ENCODE measurements at places on chromosomes 11 and 22. TPM values are rescaled to one million over a fixed set of nuclear protein-coding genes. Genes with fewer than 3 reads are reported as not detected.

DNA sequence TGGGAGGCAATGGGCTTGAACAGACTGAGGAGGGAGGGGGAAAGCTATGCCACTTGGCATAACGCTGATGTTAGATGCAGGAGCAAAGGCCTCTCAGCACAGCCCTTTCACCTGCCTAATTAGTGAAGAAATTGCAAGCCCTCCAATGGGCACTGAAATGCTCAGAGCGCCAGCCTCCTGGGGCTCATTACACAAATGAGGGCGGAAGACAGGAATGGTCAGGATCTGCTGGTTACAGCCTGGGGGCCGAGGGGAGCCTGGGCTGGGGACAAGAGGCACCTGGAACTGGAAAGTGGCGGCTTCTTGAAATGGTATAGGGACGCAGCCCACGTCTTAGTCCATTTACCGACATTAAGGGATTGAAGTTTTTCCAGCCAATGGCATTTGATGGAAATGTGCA, 50.2 kb upstream of the PLET1 start:
- no peak overlapping the region for H3K27ac ChIP-seq
- no peaks in the 10 kb centered on the region for H3K36me3 ChIP-seq
- no peak overlapping the region for H3K4me3 ChIP-seq

DNA sequence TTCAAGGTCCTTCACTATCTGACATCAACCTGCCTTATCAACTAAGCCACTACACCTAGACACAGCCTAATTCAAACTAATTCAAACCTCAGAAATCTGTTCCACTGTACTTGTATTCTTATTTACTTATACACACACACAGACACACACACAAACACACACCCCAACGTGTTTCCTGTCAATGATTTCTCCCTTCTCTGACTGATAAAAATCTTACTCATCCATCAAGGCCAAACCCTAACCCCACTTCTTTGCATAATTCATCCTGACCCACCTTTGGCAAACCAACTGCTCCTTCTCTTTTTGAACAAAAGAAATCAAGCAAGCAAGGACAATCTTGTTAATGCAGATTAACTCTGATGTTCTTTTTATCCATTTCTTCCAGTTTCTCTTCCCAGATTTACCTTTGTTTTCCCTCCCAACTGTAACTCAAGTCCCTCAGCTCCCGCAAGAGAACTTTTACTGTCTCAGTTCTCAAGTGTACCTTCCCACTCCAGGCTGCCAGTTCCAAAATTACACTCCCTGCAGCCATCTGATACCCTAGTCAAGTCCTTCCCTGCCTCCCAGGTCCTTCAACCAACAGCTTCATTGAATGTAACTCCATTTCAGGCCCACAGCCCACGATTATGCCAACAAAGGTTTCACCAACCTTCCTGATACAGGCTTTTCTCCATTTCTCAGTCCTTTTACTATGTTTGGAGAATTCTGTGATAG, 78.3 kb downstream of the PAK1 start:
- peaks cover 5% of the 10 kb centered on the region for H3K4me1 ChIP-seq
- no peaks in the 10 kb centered on the region for H3K36me3 ChIP-seq
- no peak overlapping the region for H3K27ac ChIP-seq

DNA sequence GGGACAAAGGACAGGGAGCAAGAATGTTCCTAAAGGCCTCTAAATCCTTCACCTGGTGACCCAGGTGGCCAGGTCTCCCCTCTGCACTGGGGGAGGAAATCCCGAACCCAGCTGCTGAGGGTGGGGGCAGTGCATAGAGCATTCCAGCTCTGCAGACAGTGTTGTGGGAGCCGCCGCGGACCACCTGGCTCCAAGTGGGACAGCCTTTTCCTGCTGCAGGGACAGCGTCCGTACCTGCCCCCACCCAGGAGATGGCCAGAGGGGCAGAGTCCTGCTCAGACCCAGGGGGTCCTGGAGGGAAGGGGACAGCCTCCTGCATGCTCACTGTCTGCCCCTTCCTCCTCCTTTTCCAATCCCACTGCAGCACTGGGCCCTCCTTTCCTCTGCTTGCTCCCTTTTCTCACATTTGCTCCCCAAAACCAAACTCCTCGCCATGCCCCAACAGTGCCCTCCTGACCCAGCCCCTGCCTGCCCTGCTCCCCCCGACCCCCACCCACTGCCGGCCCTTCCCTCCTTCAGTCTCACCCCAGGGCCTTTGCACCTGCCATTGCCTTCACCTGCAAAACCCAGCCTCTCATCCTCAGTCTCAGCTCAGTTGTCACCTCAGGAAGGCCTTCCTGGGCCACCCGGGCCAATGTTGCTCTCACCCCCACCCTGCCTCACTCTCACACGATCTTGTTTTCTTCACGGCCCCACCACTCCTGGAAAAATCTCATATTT, 12.8 kb downstream of the PNPLA5 start:
- DNase-seq: no peak
- H3K4me3 ChIP-seq: no peak overlapping the region
- peaks cover 4% of the 10 kb centered on the region for H3K4me1 ChIP-seq
- H3K27ac ChIP-seq: peak overlapping the region; percentile 50
- H3K27me3 ChIP-seq: no peaks in the 10 kb centered on the region

- no peaks in the 10 kb centered on the region for H3K27me3 ChIP-seq
- H3K4me3 ChIP-seq: peak overlapping the region; percentile 49
- H3K27ac ChIP-seq: peak overlapping the region; percentile 57
- no peaks in the 10 kb centered on the region for H3K36me3 ChIP-seq
These were observed 718 bp downstream of the FADS2 start for GRCh38 chr11:61828629-61829407.

- H3K36me3 ChIP-seq: no peaks in the 10 kb centered on the region
- no peak overlapping the region for H3K27ac ChIP-seq
- H3K27me3 ChIP-seq: no peaks in the 10 kb centered on the region
- no peak overlapping the region for H3K4me3 ChIP-seq
These were observed 92.9 kb downstream of the PDHX start for GRCh38 chr11:35009191-35009943.

DNA sequence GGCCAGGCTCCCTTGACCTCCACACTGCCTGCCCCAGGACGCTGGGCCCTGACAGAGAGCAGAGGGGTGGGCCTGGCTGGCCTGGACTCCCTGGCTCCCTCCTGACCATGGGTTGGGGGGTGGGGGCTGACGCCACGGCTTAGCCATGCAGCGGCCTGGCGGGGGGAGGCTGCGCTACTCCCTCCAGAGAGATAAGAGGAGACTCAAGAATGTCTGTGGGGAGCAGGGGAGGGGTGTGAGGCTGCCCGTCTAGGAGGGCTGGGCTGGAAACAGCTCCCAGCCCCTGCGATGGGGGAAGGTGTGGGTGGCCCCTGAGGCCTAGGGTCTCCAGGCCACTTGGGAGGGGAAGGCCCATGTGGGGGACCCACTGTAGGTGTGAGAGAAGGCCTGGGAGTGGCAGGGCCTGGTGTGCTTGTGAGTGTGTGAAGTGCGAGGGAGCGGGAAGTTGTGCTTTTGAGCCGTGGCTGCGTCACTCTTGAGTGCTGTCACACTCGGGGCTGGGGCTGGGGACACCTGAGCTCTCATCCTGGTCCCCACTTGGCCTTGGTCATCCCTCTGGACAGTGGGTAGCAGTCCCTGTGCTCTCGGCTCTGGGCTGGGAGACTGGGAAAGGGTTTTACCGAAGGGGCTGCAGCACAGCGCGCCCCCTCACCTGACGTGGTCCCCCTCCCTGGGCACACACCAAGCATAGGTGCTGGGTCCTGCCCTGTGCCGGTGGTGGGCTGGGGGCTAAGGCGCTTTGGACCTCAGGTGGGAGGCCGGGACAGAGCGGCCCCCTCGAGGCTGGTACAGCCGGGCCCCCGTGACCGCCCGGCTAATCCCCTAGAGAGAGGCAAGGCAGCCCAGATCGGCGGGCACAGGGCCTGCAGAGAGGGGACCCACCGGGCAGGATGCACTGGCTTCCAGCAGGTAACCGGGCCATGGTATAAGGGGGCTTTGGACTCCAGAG, 2.4 kb downstream of the MYRF start:
- H3K4me1 ChIP-seq: peaks cover 7% of the 10 kb centered on the region
- H3K27ac ChIP-seq: peak overlapping the region; percentile 11
- H3K27me3 ChIP-seq: no peaks in the 10 kb centered on the region
- peak overlapping the region; percentile 22 for H3K4me3 ChIP-seq

- H3K27me3 ChIP-seq: no peaks in the 10 kb centered on the region
- no peaks in the 10 kb centered on the region for H3K36me3 ChIP-seq
- no peak for DNase-seq
- H3K4me1 ChIP-seq: no peaks in the 10 kb centered on the region
- no peak overlapping the region for H3K27ac ChIP-seq
- H3K4me3 ChIP-seq: no peak overlapping the region
These were observed 1373.1 kb downstream of the TBC1D22A start for GRCh38 chr22:48135592-48135991.

- DNase-seq: no peak
- H3K27ac ChIP-seq: no peak overlapping the region
- H3K4me1 ChIP-seq: peaks cover 31% of the 10 kb centered on the region
- H3K4me3 ChIP-seq: no peak overlapping the region
- H3K27me3 ChIP-seq: no peaks in the 10 kb centered on the region
- H3K36me3 ChIP-seq: no peaks in the 10 kb centered on the region
These were observed 7.5 kb downstream of the KREMEN1 start for GRCh38 chr22:29080106-29080975.

DNA sequence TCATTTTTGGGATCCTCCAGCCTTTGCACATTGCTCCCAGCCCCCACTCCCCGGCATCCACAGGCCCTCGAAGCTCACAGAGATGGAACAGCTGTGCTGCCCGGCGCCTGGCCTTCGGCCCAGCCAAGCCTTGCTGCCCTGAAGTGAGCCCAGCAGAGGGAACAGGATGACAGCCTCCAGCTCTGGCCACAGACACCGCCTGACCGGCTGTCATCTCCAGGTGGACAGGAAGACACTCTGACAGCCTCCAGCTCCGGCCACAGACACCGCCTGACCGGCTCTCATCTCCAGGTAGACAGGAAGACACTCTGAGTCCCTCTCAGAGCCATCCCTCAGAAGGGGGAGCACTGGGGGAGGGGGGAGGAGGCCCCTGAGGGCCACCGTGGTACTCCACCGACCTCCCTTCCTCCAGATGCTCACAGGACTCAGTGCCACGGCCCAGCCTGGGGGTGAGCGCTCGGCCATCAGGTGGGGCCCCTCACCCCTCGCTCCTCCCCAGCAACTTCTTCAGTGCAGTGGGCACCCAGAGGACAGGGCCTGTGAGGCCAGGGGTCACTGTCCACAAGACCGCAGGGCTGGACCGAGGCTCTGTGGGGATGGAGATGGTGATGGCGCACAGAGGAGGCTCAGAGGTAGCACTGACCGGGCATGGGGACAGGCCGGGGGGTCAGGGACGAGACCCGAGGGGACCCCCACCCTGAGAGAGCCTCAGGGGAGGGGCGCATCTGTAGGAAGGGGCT, 58.6 kb downstream of the BRD1 start:
- peaks cover 27% of the 10 kb centered on the region for H3K4me1 ChIP-seq
- H3K36me3 ChIP-seq: no peaks in the 10 kb centered on the region
- no peaks in the 10 kb centered on the region for H3K27me3 ChIP-seq
- peak; percentile 60 for DNase-seq
- H3K27ac ChIP-seq: no peak overlapping the region

DNA sequence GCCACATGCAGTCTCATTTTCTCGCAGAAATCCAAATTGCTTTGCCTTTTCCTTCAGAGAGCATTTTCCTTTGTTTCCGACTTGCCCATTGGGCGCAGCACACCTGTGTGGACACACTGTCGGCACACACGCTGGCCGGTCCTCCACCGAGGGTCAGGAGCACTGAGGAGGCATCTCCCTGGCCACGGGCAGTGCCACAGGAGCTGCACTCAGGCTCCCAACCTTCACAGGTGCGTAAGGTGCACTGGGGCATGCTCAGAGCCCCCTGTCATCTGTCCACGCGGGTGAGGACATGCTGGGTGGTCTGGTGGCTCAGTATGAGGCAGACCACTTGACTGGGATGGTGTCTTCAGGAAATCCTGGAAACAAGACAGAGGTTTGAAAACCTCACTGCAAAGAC, 779.1 kb downstream of the BRD1 start:
- no peak overlapping the region for H3K27ac ChIP-seq
- no peaks in the 10 kb centered on the region for H3K27me3 ChIP-seq
- H3K4me1 ChIP-seq: no peaks in the 10 kb centered on the region
- H3K36me3 ChIP-seq: no peaks in the 10 kb centered on the region

DNA sequence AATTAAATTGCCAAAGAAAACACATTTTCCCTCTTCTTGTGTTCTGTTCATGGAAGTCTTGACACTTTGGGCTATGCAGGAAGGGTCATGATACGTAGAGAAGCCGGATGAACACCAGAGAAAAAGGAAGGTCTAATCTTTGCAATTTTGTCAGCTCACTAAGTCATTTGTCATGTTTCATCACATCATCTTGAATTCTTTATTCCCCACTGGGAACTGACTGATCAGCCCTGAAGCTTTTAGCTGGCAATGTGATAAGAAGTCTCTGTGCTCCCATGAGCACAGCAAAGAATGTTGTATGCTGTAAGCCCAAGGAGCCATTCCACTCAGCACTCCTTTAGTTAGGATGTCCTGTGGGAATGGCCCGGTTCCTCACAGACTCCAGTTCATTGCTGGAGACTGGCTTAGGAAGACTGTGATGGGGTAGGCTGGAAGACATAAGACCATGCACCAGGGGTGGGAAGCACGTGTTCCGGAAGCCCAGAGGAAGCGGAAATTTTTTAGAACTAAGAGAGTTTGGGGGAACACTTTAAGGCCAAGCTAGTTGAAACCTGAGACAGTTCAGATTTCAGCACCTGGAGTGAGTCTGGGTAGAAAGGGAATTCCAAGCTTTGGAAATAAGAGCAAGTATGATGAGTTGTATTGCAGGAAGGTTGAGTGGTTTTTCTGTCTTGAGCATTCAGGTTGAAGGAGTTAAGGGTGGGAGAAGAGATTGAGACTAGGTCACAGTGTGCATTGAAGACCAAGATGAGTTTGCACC, 306.7 kb upstream of the MTNR1B start:
- no peak for DNase-seq
- no peak overlapping the region for H3K27ac ChIP-seq
- H3K4me1 ChIP-seq: no peaks in the 10 kb centered on the region
- no peaks in the 10 kb centered on the region for H3K36me3 ChIP-seq

DNA sequence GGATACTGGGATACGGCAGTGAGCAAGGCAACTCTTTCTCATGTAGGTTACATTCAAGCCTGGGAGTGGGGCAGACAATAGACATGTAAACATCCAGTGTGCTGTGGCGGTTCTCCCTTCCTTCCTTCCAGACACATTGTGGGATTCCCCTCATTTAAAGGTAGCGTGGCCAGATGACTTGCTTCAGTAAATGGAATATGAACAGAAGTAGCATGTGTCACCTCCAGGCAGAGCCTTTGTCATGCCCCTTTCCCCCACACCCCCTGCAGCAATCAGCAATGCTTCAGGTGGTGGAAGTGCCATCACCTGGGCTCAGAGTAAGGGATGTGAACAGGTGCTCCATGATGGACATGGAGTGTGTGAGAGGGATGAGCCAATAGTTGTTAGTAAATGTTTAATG, 34.8 kb upstream of the TTC12 start:
- no peak for DNase-seq
- no peak overlapping the region for H3K27ac ChIP-seq
- no peak overlapping the region for H3K4me3 ChIP-seq
- no peaks in the 10 kb centered on the region for H3K27me3 ChIP-seq

DNA sequence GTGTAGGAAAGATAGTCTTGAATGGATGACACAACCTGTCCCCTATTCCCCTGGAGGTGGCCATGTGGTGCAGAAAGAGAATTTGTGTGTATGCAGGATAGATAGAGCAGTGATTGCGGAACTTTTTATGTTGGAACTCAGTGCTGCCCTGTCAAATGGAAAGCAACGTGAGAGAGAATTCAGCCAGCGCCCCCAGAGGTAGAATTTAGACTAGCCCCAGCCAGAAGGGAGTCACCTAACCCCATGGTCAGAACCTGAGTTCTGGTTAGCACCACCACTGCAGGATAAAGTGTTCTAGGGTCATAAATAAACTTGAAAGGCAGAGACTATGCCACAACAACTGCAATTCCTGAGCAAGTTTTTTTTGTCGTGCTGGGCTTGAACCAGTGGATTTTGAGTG, 152.9 kb upstream of the GRIA4 start:
- no peaks in the 10 kb centered on the region for H3K27me3 ChIP-seq
- H3K4me1 ChIP-seq: no peaks in the 10 kb centered on the region
- no peak overlapping the region for H3K27ac ChIP-seq

RAG2 gene
- total RNA-seq: not detected

PSMA1 gene
- 67.1 TPM for total RNA-seq

DDTL gene
- total RNA-seq: not detected

AQP11 gene
- total RNA-seq: 11.5 TPM

Data from ovary (tissue), 10 donors.